Hematopoietic multipotent progenitor cell treated with erythropoietin and hydrocortisone succinate and interleukin-3 and kit ligand, for 8 days (in vitro differentiated cells): ENCODE measurements at places on chromosomes 2 and 18.
A peak's percentile ranks its signal among the peaks of the same experiment; 100 is the strongest.

DNA sequence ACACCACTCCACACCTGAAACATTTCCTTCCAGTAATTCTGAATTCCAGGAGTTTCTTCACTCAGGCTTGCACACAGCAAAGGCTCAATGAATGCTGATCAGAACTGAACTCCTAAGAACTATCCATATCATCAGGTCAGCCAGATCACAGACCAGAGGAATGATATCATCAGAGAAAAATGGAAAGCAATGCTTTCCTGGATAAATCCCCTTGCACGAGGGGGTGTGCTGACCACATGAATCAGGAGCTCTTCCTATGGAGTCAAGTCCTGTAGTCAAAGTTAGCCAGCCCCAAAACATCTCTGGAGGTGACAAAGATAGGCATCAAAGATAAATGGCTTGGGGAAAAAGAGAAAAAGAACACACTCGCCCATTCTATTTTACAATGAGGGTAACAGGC is 83.8 kb upstream of the ACVR2A start:
- DNase-seq = no peak

- DNase-seq = peak; percentile 68
These were observed 19.7 kb upstream of the DCTN1 start for GRCh38 chr2:74399785-74400184.

- DNase-seq = no peak
These were observed 3.9 kb upstream of the MLPH start for GRCh38 chr2:237483018-237483731.

DNA sequence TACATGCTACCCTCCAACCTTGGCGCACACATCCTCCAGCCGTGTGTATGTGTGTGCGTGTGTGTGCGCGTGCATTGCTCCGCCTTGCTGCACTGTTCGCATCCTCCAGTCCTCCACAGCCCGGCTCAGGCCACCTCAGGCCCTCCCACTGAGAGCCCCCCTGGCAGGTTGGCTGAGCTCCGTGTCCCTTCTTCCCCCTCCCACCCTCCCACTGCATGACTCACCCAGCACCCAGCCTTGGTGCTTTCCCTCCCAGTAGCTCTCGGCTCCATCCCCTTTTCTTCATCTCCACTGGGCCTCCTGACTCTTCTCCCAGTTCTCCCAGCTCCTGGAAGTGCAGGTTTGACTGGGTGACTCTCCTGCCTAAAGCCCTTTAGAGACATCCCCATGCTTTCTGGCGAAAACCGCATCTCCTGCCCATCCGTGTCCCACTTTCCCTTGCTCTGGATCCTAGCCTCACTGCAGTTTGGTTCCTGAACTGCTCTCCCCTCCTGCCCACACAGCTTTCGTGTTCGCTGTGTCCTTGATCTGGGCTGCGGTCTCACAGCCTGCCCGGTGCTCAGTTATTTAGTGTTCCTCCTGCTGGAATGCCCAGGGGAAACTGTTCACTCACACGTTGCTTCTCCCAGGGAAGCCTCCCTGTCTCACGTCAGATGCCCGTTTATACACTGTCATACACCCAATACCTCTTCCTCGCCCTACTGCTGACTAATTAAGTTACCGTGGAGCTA is 4.9 kb downstream of the TMEM177 start:
- no peak for DNase-seq

DNA sequence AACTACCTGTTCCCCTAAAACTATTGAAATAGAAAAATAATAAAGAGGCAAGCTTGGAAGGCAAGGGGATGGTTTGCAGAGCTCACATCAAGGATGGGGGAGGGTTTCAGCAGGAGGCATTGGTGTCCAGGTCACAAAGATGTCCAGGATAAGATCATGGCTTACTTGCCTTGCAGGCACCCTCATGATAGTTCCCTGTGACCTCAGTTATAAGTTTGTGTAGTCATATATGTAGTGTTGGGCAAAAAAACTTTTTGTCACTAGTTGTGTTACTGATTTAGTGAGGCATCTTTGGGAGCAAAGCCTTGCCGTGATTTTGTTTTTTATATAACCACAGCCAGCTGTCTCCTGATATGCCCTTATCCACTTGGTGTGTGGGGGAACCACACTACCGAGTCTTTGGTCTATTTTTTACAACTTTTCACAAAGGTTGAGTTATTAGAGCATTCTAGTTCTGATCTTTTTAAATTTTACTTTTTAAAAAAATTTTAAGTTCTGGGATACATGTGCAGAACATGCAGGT is 53.3 kb downstream of the IL1R2 start:
- DNase-seq = no peak

GRCh38 chr2:12433626-12433990 is 283.1 kb upstream of the TRIB2 start:
- DNase-seq = no peak

DNA sequence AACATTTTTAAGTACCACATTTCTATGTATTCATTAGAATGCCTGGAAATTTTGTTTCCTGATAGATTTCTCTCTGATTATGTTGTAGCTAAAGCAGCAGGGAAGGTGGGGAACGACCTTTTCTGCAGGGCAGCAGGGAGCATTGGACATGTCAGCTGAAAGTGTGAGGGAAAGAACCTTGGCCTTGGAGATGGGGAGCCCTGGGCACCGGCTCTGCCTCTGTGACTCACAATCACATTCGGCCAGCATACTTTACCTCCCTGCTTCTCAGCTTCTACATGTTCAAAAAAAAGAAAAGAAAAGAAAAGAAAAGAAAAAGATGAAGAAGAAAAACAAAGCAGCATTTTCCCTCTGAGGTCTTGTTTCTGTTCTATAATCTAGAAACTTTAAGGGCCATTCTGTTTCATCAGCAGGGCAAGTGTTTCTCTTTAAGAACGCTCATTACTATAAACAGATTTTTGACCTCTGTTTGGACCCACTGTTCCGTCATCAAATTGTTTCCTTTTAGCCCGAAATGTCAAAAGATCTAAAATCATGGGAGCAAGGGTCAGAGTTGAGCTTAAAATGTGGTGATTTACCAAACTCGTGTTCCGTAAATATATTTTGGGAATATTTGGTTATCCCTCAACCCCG is 27.9 kb downstream of the SETBP1 start:
- no peak for DNase-seq

GRCh38 chr18:74516271-74517235 is 17.7 kb upstream of the CNDP1 start:
- no peak for DNase-seq

DNA sequence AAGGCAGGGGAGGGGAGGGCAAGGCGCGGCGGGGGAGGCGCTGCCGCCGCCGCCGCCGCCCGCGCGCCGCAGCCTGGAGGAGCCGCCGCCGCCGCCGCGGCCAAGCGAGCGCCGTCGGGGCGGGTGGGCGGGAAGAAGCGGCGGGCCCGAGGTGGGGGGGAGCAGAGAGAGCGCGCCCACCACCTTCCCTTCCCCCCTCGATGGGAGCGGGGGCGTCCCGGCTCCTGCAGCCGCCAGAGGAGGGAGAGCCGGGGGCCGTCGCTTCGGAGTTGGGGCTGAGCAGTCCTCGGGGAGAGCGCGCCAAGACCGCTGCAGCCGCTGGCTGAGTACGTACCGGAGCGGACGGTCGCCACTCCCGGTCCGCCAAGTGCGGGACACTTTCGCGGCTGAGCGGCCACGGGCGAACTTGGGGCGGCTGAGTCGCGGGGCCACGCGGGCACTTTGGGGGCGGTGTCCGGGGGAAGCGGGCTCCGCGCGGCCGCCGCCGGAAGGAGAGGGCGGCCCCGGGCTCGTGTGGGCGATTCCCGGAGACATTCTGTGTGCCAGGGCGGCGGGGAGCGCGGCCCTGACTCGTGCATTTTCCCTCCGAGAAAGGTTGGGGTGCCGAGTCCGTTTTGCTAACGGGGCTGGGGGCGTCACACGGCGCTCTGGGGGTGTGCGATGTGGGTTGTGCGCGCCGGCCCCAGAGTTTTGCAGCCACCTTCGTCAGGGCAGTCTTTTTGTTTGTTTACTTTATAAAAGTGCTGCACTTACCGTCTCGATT is at the start of gene NAB1:
NAB1 (plus strand) TSS at position 49 of the 763 bp plus-strand sequence. CDS start 10,094 bp downstream, outside the sequence.
- DNase-seq = peak; percentile 44

- DNase-seq = no peak
These were observed 50.8 kb downstream of the TRABD2A start for GRCh38 chr2:84830095-84830494.

- DNase-seq = no peak
These were observed 1330.0 kb upstream of the CELF4 start for GRCh38 chr18:38895560-38895959.

GRCh38 chr2:7430421-7430868 is 513.2 kb downstream of the RNF144A start:
- no peak for DNase-seq

DNA sequence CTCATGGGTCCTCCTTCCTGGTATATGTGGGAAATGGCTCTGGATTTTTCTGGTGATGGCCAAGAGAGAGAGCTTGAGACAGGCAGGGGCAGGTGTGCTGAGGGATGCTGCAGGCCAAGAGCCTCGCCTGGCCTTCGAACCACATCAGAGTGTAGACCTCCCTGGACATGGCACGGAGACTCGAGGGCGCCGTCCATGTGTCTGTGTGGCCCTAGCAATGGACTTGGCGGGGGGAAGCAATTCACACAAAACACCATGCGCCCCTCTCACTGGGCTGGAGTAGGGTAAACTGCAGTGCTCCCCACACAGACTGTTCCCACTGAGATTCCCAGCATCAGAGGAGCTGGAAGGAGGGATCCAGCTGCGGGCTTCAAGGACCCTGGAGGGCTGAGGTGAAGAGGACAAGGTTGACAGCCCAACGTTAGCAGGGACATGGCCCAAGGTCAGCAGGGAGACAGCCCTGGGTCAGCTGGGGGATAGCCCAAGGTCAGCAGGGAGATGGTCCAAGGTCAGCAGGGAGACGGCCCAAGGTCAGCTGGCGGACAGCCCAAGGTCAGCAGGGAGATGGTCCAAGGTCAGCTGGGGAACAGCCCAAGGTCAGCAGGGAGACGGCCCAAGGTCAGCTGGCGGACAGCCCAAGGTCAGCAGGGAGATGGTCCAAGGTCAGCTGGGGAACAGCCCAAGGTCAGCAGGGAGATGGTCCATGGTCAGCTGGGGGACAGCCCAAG is 75.4 kb upstream of the HDAC4 start:
- DNase-seq = no peak

- DNase-seq = no peak
These were observed 22.0 kb downstream of the NPPC start for GRCh38 chr2:231904161-231904611.

DNA sequence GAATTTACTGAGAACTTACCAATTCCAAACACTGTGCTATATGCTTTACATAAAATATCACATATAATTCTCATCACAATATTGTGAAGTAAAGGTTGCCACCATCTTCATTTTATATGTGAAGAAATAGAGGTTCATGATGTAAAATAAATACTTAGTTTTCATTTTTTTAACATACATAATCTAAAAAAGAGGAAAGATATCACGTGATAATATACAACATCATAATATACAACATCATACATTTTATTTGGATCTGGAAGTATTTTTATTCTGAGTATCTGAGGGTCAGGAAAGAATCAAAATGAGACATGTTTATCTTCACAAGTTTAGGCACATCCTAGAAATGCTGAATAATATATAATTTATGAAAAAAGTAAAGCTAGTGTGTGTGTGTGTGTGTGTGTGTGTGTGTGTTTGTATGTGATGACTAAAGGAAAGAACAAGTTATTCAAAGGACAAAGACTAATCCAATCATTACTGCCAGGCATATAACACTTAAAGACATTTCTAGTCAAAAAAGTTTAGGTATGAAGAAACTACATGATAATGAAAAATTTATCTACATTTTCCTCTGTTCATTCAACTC is 65.5 kb upstream of the ARHGAP15 start:
- no peak for DNase-seq

DNA sequence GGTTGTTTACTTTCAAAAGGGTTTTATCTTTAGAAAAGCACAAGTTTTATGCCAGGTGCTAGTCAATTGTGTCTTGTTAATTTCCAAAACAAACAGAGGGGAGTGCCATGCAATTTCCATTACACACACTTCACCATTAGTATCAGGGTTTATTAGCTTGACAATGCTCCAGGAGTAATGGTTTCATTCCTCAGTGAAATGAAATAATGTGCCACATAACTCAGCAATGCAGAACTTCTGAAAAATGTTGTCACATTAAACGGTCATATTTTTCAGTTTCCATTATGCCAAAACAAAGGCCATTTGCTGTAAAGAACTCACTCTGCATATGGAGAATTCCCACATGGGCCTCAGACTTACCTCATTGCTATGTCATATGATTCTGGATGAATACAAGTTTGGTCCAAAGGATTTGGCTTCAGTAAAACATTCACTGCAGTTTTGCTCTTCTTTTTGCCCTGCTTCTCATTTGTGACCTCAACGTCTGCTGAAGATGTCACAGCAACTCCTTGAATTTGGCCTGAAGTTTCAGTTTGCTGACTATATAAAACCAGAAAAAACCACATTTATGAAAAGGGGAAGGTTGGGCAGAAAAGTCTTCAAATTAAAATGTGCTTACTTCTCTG is 198.2 kb downstream of the SRBD1 start:
- DNase-seq = no peak

DNA sequence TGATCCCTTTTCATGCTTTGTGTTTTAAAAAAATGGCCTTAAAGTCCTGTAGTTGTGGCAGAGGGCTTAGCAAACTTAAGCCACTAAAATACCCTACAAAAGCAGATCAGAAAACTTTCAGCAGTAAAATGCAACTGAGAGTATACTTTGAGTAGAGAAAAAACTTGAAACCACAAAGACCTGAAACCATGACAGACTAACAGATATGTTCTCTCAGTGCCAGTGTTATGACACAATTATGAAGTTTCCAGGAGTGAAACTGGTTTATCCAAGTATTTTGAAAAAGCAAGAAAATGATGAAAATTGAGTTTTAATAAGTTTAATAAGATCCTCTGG is 74.5 kb downstream of the SPRED2 start:
- no peak for DNase-seq

GRCh38 chr2:106282462-106283170 is 88.5 kb upstream of the UXS1 start:
- DNase-seq = no peak

DNA sequence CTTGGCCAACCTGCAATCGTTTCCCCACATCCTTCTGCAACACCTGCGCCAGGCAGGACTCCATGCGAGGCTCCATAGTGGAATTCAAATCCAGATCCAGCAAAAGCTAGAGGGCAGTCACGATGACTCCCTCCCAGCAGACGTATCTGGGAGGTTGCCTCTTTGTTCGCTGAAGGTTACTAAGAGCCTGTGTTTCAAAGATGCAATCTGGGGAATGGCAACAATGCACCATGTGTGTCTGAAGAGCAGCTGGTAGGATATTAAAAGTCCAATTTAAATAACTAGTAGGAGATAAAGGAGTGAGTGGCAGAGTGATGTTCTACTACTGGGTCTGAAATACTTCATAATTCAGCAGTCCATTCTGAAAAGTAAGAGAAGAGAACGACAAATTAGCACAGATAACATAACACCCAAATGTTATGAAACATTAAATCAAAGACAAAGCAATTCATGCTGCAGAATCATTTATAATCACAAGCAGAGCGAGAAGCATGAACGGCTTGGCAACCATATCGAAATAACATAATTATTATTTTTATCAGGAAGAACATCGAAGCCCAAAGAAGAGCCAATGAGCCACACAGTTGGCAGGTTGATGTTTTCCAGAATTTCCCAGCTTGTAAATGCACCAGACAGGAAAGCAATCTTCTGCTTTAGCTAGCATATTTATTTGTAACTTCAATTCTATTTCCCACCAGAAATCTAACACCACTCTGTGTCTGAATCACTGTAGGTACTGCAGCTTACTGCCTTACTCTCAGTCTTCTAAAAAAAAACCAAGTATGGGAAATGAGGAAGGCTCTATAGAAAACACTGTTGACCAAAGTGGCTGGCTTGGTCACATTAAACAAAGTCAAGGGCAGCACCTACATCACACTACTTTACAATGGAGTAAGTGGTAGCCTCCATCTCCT is 43.2 kb downstream of the CLASP1 start:
- DNase-seq = no peak

- DNase-seq = no peak
These were observed 532 bp upstream of the COL3A1 start for GRCh38 chr2:188973641-188974040.

GRCh38 chr2:151258121-151258520 is 3.5 kb downstream of the RBM43 start:
- DNase-seq = no peak
